Fibroblast of skin of right biceps (primary cell): ENCODE measurements at places on chromosomes 5 and 9.

- DNase-seq = no peak
Observed at GRCh38 chr5:11329679-11330078, 568.6 kb upstream of the DAP start.

DNA sequence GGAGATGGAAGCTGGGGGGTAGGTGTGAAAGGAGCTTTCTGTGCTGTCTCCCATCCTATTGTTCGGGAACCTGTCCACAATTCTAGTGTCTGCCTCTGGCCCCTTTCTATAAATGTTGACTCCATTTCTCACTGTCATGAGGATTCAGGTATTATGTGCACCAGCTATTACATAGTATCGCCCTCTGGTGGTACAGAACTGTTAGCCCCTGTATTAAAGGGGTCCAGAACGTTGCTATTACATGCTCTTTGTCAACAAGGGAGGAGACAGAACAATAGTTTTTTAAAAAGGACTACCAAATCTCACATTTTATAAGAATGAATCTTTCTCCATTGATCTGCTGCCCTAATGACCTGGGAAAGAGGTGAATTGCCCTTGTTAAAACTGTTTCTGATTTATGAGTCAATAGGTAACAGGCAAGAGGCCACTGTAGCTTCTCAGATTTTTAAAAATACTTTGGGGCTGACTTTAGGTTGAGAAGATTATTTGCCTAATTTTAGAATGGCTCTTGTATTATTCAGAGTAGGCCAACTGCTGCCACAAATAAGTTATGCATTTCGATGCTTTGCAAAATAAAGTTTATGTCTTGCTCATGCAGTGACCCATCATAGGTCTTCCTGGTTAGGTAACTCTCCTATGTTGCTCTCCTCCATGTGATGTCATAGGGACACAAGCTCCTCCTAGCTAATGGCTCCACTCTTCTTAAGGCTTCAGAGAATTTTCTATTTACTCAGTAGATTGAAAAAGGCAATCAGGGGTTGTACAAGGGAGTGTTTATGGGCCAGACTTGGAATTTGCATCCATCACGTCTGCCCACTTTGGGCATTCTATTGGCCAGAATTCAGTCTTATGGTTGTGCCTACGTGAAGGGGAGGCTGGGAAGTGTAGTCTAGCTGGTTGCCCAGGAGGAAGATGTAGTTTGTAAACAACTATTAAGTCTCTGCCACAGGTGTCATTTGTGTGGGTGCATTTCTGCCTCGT lies 20.8 kb downstream of the DCANP1 start:
- peak; percentile 45 for DNase-seq

GRCh38 chr5:122153774-122154173 lies 24.4 kb downstream of the ZNF474 start:
- DNase-seq = no peak

DNA sequence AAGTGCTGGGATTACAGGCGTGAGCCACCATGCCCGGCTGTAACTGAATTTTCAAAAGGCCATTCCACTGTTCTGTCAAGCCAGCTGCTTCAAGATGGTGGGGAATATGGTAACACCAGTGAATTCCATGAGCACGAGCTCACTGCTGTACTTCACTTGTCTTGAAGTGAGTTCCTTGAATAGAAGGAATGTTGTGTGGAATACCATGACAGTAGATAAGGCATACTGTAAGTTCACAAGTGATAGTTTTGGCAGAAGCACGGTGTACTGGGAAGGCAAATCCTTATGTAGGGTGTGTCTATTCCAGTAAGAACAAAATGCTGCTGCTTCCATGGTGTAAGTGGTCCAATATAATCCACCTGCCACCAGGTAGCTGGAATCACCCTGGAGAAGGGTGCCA lies 6.6 kb upstream of the PRXL2C start:
- DNase-seq = peak; percentile 46

DNA sequence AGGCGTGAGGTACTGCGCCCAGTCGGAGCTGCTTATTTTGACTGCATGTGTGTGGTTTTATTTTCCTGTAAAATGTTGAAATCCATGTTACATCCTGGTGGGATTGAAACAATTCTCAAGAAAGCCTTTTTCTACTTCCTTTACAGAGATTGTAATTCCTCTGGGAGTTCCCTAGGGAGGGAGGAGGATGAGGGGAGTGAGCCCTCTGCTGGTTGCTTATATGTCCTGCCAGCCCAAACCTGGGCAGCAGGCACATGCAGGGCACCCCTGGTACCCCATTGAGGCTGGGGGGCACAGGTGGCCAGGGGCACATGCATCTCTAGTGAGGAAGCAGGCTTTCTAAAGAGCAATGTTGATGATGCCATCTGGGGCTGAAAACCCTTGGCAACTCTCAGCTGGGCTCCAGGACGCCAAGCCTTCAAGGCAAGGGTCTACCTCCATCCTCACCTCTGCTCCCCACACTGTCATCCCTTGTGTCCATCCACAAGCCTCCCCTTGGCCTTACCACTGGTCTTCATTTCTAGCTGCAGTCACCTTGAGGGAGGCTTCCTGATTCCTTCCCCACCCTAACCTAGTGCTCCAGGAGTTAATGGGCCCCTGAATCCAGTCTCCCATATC lies 84.7 kb upstream of the TNFSF8 start:
- DNase-seq = peak; percentile 77
